ENCODE measurements at places on chromosomes 7 and 10.

DNA sequence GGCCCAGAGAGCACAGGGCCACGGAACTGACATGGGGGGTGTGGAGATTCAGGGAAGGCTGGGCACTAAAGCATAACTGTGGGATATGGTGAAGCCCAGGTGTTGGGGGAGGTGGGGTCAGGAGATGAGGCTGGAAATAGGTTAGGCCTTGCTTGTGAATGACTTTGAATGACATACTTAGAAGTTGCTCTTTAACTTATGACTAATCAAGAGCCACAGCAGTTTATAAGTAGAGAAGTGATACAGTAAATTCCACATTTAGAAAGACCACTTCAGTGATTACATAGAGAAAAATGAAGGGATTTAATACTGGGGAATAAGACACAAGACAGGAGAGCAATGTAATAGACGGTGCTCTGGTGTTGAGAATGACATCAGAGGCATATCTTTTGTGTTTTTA, 120.8 kb upstream of the SEC61G start:
- no peak for DNase-seq

DNA sequence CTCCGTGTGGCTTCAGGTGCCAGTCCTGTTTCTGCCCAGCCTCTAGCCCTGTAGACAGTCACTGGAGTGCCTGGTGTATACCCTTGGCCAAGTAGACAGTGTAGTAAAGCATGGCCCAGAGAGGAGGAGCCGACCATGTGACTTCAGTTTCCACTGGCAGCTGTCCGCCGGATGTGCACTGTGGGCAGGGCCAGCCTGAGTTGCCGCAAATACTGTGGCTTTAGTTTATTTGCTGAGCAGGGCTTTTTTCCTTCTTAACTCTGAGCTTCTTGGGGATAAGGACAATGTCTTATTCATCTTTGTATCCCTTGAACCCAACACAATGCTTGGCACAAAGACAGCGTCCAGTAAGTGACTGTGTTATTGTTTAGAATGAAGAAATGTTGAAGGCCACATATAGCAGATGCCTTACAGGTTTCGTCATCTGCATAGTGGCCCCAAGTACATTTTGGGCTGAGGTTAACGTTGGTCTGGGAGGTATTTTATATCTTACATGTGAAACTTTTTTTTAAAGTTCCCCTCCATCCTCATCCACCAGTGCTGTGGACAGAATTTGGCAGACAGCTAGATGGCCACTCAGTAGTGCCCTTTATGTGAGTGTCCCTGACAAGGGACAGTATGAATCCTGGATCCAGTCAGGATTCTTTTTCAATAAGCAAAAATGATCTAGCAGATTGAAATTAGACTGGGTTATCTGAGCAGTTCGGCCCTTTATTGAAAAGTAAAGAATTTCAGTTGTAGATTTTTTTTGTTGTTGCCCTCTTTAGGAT, 40.6 kb downstream of the CYP17A1 start:
- no peak for DNase-seq

DNA sequence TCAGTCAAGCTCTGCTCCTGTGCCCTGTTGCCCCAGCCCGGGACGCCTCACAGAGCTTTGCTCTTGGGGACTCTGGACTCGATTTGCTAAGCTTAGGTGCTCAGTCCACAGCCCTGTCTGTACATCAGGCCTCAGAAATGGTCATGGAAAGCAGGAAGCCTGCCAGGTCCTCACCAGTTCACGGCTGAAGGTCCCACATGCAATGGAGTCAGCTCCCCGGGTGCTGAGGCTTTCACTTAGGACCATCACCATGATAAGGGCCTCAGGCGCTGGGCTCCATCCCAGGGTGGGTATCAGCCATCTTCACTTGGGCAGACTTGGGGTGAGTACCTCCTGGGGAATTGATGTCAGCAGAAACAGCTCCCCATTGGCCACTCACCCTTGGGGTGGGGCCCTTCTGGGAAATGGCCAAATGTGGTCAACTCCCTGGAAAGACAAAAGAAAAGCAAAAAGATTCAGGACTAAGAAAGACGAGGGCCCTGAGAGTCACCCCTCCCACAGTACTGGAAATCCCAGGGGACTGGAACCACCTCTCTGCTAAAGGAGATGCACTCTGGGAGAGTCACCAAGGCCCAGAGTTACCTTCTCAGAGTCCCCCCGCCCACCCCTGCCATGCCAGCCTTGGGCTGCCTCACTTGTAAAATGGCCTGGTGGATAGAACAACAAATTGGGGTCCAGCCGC, 37.6 kb downstream of the FAM53B start:
- no peak for DNase-seq

DNA sequence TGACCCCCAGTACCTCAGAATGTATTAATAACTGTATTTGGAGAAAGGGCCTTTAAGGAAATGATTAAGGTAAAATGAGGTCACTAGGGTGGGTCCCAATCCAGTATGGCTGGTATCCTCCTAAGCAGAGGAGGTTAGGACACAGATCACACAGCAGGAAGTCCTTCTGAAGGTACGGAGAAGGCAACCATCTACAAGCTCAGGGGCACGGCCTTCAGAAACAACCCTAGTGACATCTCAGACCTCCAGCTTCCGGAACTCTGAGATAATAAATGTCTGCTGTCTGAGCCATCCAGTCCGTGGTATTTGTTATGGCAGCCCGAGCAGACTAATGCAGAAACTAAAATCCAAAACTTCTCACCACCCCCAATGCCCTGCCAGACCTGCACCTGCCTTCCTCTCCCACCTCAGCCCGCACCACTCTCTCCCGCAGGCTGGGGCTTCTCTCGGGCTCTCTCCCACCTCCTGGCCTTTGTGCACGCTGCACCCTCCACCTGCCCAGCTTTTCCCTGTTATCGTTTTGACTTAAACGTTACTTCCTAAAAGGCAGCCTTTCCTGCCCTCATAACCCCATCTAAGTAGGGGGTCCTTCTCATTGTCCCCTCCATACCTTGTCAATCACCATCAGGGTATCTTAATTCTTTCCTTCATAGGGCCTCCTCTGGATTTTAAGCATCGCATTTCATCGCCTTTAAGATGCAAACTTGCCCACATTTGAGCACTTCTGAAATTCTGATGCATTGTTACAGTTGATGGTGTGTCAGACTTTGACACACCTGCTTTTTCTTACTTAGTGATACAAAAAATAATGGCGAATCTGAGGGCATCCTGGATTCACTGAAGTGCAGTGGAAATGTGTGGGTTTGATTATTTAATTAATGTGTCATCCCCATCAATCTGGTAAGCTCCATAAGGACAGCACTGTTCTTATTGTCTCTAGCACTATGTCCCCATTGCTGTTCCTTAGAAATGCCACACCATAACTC, 32.2 kb upstream of the AQP1 start:
- no peak for DNase-seq

DNA sequence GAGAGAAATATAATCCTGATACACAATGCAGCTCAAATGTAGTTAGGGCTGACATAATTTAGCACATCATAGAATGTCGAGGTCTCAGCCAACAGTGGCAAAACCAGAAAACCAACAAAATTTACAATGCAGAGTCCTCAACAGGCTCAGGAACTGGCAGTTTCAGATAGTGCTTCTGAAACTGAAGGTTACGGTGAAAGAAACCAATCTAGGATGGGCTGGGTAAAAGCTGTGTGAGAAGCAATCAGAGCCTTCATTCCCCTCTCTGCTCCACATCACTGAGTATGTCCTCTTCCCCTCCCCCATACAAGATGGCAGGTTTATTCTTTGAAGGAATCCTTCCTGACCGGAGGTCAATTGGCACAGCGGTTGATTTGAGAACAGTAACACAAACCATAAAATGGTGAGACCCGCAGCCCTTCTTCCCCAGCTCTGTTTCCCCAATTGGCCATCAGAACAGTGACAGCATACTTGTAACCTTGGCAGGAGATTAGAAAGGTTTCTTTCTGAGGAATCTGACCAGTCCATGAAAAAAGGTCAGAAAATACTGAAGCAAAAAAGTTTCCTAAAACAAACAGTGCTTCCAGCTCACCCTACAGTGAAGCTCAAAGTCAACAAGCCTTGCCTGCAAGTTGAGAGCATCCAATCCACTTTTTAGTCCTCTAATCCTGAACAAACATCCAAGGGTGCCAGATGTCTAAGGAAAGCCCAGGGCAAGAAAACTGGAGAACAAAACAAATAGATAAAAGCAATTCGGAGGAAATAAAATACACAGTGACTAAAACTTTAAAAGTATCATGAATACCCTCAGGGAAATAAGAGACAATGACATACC, 53.9 kb upstream of the IL6 start:
- DNase-seq, result no peak

GRCh38 chr10:7789390-7789789, 1.4 kb downstream of the ATP5F1C start:
- DNase-seq, result no peak

GRCh38 chr7:150648353-150649079, 16.3 kb upstream of the GIMAP6 start:
- DNase-seq, result no peak

- DNase-seq, result no peak
Measured at GRCh38 chr10:48740988-48741387, 56.3 kb downstream of the WDFY4 start.

DNA sequence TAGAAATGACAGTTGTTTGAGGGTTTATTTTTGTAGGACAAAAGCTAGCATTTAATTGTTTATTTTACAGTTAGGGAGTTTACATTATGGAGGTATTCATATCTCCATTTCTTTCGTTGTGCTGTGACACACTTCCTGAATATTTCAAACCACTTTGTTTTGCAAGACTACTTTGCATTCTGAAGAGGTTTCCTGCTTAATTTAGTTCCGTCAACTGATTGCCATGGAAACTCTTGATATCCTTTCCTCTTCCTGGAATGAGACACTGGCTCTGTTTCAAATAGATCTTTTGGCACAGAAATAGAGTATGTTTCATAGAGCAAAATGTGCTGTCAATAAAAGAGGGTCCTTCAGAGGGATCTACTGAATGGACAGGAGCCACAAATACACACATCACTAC, 159.5 kb upstream of the AGR3 start:
- DNase-seq, result peak; percentile 84

- peak; percentile 45 for DNase-seq
Measured at GRCh38 chr10:11724938-11725776, 17.0 kb upstream of the ECHDC3 start.

- DNase-seq, result no peak
Measured at GRCh38 chr10:60535427-60535826, 145.8 kb upstream of the ANK3 start.

DNA sequence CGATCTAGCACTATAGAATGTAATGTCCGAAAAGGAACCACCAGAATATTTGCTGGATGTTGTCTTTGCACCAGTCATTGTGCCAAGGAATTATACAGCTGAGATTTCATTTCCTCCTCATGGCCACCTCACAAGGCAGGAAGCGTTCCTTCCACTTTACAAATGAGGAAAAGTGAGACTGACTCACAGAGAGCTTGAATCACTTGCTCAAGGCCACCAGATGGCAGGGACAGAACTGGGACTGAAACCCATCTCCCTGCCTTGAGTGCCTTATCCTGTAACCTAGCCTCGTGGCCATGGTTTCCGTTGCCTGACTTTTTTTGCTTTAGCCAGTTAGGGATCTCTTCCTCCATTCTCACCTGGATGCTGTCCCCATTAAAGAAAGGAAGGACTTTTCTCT, 44.7 kb upstream of the PDZD8 start:
- peak; percentile 4 for DNase-seq

- no peak for DNase-seq
Measured at GRCh38 chr7:128833946-128834325, 3.7 kb downstream of the FLNC start.

DNA sequence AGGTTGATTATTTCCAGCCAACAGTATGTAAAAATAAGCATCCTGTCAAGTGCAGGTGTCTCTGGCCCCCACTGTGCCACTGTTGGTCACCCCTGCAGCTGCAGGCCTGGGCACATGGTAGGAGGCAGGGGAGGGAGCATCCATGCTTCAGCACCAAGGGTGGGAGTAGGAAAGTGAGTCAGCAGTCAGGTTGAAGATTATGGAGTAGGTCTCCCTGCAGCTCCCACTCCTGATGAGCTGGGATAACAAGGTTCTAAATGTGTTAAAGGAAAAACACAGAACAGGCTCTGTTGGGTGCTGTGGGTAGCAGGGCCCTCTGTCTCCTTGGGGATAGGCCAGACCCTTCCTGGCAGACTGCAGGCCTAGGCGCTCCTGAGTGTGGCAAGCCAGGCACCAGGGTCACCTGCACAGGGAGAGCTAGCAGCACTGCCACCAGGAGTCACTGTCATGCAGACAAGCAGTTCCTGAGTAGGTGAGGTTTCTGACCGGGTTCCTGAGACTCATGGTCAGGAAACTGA, 59.3 kb downstream of the NUDCD3 start:
- no peak for DNase-seq

GRCh38 chr10:91391920-91392319, 18.2 kb upstream of the HECTD2 start:
- DNase-seq, result no peak

Data from stromal cell of bone marrow (primary cell).